ENCODE measurements at places on chromosomes 7 and 10.

DNA sequence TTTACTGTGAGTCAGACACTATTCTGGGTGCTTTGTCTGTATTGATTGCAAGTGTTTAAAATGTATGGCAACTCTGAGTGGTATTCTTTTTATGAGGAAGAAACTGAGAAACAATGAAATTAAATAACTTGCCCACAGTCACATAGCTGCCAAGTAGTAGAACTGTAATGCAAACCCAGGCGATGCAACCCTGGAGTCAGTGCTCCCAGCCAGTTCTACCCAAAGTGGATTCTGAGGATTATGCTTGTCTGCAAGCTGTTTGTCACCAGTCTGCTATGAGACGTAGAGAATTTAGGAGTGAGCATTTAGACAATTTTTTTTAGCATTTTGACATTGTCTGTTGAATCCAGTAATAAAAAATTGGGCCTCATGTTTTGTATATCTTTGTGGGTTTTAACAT, 306.0 kb upstream of the LRGUK start:
- no peak for DNase-seq

GRCh38 chr10:97030894-97031293, 154.9 kb downstream of the SLIT1 start:
- DNase-seq, result no peak

DNA sequence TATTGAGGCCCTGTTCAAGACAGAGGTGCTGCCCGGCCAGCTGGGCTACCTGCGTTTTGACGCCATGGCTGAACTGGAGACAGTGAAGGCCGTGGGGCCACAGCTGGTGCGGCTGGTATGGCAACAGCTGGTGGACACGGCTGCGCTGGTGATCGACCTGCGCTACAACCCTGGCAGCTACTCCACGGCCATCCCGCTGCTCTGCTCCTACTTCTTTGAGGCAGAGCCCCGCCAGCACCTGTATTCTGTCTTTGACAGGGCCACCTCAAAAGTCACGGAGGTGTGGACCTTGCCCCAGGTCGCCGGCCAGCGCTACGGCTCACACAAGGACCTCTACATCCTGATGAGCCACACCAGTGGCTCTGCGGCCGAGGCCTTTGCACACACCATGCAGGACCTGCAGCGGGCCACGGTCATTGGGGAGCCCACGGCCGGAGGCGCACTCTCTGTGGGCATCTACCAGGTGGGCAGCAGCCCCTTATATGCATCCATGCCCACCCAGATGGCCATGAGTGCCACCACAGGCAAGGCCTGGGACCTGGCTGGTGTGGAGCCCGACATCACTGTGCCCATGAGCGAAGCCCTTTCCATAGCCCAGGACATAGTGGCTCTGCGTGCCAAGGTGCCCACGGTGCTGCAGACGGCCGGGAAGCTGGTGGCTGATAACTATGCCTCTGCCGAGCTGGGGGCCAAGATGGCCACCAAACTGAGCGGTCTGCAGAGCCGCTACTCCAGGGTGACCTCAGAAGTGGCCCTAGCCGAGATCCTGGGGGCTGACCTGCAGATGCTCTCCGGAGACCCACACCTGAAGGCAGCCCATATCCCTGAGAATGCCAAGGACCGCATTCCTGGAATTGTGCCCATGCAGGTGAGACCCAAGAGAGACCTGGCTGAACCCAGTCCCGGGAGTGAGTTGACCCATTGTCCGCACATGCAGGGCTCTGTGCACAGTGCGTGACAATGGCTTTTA, 2.8 kb downstream of the RBP3 start:
- no peak for DNase-seq

- no peak for DNase-seq
Measured at GRCh38 chr10:35300063-35300699, 36.1 kb upstream of the CCNY start.

DNA sequence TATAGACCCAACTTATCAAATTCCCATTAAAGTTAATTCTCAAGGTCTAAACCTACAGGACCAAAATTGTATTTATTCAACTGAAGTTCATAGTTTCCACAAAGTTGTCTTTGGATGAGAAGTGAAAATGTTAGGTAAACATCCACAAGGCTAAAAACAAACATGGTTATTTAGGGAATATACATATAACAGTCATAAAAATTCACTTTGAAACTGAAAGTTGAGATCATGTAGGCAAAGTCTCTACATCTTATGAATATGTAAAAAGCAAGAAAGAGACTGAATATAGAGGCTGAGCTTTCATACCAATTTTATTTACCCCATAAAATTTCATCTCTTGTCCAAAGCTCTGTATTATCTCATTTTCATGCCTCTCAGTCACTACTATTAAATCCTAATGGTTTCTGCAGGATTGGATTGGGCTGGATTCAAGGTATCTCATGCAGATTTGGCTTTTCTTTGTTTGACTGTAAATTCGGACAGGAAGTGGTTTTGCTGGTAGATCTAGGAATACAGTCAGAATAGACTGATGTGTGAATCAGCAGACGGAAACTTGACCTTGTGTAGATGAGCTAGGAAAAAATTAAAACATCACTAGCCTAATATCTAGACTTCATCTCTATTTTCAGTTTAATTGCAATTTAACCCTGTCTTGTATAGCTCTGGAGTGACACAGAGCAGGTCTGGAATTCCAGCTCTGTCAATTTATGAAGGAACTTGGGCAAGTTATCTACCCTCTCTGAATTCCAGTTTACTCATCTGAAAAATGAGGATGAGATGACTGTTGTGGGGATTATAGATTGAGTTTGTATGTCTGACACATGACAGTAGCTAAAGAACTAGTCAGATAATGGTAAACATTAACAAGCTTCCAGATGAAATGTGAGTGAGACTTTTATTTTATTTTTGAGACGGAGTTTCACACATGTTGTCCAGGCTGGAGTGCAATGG, 27.3 kb upstream of the SKAP2 start:
- DNase-seq, result no peak

DNA sequence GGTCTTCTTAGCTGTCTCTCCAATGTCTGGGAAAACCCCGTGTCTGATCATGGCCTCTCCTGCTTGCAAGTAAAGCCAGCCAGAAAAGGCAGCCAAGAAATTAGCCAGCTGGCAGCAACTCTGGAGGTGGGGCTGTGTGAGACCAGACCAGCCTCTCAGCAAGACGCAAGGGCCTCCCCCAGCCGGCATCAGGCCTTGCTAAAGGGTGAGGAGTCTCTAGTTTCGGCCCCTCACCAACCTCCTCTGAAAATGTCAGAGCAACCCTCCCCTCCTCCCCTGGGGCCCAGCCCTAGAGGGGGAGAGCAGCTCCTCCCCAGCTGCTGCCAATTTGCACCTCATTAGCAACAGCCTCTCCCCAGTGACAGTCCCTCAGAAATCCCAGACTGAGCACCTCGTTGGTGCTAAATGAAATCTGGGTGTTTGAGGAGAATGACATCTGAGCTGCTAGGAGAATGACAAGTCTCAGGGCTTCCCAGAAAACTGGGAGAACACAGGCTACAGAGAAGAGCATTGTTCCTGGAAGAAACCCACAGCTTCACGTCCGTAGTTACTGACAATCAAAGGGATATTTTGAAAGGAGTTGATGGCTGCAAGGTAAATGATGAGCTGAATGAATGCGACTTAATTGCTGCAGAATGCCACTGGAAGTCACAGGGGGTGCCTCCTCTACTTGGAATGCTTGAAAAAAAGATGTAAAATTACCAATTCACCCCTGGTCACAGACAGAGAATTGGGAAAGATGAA, 25.9 kb downstream of the DGKI start:
- no peak for DNase-seq

- no peak for DNase-seq
Measured at GRCh38 chr10:112810711-112811151, 139.3 kb upstream of the TCF7L2 start.

- DNase-seq, result no peak
Measured at GRCh38 chr10:127921075-127921752, 14.3 kb downstream of the PTPRE start.

DNA sequence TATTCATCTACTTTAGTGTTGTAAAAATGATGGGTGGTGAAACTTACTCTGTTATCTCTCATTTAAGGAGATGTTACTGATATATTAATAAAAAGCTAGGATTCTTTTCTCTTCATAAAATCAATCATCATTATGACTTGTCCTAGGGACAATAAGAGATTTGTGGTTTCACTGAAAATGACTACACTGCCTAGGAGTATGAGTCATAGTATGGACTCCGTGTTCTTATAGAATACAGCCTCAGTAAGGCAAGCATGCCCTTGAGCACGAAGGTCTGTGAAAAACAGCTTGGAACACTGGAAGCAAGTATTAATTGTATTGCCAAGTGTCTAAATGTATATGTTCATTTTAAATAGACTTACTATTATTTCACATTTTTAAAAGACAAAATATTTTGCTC, 749.2 kb upstream of the PCDH15 start:
- no peak for DNase-seq

DNA sequence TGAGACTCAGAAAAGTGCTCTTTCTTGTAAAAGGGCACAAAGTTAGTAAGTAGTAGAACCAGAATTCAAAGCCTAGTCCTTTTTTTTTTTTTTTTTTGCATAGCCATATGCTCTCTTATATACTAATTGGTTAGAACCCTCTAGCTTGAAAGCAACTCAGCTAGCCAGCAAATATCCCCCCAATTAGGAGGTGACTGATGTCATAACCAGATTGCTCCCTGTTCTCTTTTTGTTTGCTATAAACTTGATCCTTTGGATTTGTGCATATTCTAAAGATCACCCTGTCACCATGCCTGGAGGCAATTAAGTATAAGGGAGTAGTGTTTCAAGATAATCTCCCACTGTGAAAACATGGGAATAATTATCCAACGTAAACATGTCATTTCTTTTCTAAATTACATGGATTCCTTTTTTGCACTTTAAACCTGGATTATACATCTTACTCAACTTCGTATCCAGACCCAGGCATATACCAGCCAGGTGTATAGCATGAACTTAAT, 963.4 kb downstream of the CNTNAP2 start:
- DNase-seq, result no peak

DNA sequence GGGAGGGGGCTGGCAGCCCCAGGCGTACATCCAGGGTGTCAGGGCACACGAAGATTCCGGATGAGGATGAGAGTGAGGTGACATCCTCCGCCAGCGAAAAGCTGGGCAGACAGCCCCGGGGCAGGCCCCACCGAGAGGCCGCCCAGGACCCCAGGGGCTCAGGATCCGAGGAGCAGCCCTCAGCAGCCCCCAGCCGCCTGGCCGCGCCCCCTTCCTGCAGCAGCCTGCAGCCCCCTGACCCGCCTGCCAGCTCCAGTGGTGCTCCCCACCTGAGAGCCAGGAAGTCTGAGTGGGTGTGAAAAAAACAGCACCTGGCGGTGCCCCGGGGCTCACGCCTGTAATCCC, 3.2 kb downstream of the GJD4 start:
- DNase-seq, result no peak

- DNase-seq, result no peak
Measured at GRCh38 chr7:28481091-28481926, 69.0 kb downstream of the CREB5 start.

- no peak for DNase-seq
Measured at GRCh38 chr10:87668324-87669074, 8.8 kb downstream of the PAPSS2 start.

DNA sequence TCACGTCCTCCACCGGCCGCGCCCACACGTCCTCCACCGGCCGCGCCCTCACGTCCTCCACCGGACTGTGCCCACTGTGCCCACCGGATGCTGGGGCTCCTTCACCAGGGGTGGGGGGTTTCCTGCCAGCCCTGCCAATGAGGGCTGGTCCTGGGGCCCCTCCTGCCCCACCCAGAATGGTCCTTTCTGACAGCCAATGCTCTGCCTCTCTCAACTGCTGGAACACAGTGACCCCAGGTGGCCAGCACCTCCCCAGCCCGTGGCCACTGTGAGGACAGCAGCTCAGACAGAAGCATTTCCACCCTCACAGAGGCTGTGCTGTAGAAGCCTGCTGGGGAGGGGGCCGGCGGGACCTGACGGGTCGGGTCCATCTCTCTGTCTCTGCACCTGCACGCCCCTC, 90.1 kb upstream of the DNAAF5 start:
- no peak for DNase-seq

DNA sequence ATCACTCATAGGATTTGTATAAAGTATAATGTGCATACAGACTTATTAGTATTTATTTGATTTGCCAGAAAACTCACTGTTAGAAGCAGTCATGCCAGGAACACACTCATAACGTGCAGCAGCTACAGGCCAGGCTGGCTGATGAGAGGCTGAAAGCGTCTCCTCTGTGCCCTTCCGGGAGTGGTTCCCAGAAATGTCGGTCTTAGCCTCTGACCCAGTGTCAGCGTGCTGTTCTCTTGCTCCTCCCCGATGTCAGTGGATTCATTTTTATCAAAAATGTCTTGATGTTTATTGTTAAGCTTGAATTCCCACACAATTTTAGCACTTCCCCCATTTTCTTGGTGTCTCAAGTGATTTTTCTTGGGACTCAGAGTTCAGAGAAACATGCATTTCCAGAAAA, 33.3 kb upstream of the GARS1 start:
- no peak for DNase-seq

GRCh38 chr10:109019001-109019424, 904.3 kb downstream of the XPNPEP1 start:
- DNase-seq, result no peak

DNA sequence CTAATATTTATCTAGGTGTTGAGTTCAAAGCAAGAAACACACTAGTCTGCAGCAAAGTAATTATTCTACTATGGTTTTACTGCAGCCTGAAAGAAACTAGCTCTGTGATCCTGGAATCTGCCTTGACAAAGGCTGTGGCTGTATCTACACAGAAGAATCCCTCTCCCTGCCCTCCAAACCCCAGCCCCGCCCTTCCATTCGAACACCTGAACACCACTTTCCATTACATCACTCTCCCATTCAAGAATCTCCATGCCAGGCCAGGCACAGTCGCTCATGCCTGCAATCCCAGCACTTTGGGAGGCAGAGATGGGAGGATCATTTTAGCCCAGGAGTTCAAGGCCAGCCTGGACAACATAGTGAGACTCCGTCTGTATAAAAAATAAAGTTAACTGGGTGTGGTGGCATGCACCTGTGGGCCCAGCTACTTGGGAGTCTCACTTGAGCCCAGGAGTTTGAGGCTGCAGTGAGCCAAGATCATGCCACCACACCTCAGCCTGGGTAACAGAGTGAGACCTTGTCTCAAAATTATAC, 23.3 kb downstream of the LRRC20 start:
- DNase-seq, result no peak

DNA sequence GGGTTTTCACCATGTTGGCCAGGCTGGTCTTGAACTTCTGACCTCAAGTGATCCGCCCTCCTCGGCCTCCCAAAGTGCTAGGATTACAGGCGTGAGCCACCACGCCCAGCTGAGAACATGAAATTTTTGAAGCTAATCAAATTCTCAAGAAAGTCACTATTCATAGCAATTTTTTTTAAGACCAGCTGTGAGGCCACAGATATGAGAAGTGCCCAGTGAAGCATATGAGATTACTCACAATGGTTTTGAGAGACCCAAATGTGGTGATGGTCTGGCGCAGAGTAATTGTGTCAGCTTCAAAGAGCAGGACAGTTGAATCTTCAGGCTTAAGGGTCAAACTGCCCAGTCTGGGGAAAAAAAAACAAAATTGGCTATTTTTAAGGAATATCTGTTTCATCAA, 16.2 kb downstream of the NCOA4 start:
- DNase-seq, result no peak

DNA sequence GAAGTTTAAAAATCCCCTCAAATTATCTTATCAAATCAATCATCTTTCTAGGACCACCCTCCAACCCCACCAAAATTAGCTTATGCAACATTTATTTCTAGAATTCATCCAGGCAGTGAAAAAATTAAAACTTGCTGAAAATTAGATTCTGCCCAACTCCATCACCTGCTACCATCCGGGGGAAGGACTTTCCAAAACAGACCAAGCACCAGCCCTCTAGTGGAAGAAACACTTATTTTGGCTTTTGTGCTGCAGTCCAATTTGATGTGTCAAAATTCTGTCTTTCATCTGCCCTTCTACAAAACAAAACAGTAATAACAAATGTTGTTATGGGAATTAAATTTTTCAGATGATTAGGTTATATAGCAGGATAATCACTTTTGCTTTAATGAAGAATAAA, 35.1 kb downstream of the GCC1 start:
- DNase-seq, result no peak

All from stimulated activated CD8-positive, alpha-beta memory T cell treated with anti-CD3 and anti-CD28 coated beads, Interleukin-7, amount 100 ng/mL, for 24 hours (primary cell).